ENCODE measurements at places on chromosomes 3 and 15.
A peak's percentile ranks its signal among the peaks of the same experiment; 100 is the strongest.

DNA sequence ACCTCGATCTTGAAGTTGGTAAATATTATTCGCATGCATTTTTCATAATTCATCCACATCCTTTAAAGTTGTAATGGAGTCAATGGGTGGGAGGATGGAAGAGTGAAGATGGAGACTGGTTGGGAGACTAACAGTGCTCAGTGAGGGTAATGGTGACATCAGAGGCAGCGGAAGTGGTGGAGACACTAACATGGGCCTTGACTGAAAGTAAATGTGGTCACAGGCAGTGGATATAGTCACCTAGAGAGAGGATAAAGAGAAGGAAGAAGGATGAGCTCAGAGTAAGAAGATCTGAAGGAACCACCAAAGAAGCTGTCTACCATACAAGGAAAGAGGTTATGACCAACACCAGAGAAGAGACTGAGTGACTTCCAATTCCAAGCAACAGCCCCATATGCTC, 281.6 kb upstream of the STT3B start:
- DNase-seq: no peak

- DNase-seq: no peak
These were observed 34.5 kb downstream of the MAGI1 start for GRCh38 chr3:66004244-66004643.

- peak; percentile 81 for DNase-seq
These were observed 14.8 kb downstream of the ARNT2 start for GRCh38 chr15:80418892-80419537.

GRCh38 chr15:31084176-31084575, 17.3 kb downstream of the TRPM1 start:
- no peak for DNase-seq

DNA sequence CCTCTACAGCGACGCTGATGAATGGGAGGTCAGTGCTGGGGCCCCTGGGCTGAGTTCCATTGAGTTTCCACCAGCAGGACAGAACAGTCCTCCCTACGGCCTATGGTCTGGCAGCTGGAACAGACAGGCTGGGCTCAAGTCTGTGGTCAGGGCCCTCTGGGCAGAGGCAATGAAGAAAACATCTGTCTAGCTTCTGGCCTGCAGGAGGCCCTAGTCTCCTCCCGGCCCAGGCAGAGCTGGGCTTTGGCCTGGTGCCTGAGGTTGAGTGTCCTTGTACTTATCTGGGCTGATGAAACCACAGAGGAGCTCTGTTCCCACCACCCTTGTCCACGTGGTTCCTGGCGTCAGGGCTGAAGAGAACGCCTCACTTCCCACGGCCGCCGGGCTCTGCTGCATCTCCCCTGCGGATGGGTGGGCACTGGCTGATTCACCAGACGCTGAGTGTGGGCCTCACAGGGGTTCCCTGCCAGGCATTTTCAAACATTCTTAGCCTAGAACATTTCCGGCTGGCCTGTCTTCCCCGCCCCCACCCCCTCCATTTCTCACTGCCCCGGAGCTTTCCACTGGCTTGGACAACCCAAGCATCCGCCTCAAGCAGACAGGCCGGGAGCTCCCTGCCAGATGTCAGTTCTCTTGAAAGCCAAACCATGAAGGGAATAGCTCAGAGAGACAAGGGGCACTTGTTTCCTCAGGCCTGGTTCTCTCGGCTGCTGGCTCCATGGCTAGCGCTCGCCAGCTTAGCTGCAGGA, 20.3 kb downstream of the PPCDC start:
- DNase-seq: peak; percentile 100

- DNase-seq: no peak
These were observed 90.2 kb downstream of the GABRB3 start for GRCh38 chr15:26682598-26683164.

DNA sequence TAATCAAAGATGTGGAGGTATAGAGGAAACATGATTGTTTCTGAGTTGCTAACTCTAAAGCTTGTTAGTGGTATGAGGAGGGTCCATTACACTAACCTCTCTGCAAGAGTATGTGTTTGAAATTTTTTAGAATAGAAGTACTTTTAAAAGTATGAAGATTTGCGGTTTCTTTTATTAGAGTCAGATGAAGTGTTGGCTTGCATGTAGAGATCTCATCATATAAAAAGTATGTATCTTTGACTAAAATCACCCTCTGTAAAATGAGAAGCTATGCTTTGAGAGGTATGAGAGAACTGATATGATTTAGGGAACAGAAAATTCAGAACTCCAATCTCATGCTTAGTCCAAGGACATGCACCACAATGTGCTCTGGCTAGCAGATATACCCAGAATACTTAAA, 140.4 kb upstream of the MBNL1 start:
- no peak for DNase-seq

GRCh38 chr3:156406393-156406792, 148.5 kb downstream of the SSR3 start:
- DNase-seq: no peak

GRCh38 chr3:25080461-25080860, 347.6 kb upstream of the RARB start:
- DNase-seq: peak; percentile 28

DNA sequence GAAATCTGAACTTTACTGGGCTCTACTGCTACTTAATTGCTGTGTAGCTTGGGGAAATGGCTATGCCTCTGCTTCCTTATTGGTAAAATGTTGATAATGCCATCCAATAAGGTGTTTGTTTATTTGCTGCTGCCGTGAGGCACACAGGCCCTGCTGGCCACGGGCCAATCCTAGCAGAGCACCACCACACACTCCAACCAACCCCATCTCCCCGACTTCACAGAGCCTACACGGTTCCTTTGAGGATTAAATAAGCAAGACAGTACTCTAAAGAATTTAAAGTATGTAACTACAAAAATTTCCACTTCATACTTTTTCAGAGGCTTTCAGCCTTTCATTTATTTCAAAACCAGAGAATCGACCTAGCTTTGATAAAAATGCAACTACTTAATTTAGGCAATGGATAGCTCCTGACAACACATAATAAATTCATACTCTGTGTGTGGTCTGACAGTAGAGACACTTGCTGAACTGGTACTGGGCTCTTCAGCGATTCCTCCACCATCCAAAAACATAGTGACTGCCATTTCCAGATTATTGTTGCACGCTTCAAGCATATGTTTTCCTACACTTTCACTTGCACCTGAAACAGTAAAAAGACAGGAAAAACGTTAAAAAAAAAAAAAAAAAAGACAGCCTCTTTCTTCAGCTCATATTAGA, 25.3 kb downstream of the UBXN7 start:
- peak; percentile 93 for DNase-seq

DNA sequence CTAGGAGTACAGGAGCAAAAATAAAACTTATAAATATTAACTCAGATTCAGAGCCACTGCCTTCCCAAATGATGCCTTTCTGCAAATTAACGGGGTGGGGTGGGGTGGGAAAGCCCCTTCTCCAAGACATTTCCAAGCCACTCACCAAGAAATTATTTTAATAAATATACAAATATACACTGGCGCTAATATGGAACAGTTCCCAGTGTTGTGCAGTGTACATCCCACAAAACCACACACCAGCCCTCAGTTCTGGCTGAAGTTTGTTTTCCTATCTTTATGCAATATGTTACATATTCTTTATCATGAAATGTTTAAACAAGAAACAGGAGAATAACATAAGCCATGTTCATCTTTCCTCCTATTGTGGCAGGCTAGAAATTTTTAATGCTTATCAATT, 53.0 kb upstream of the GYG1 start:
- DNase-seq: peak; percentile 51

GRCh38 chr3:114697401-114697800, 403.6 kb downstream of the TIGIT start:
- DNase-seq: peak; percentile 11

- DNase-seq: no peak
These were observed 46.3 kb upstream of the MFGE8 start for GRCh38 chr15:88959445-88959844.

DNA sequence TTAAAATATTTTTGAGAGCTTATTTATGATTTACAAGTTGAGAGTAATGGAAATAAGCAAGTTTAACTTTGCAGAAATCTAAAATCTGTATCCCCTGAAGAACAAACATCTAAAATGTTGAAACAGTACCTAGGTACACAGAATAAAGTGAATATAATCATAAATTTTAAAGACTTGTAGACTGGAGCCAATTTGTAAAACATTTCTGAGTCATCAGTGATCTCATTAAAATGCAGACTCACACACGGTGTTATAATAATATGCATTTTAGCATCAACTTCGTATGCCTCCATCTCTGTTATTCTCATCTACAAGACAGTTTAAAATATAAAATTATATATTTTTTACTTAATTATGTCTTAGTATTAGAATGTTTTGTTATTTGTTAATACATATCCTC, 399.5 kb upstream of the GOLIM4 start:
- no peak for DNase-seq

DNA sequence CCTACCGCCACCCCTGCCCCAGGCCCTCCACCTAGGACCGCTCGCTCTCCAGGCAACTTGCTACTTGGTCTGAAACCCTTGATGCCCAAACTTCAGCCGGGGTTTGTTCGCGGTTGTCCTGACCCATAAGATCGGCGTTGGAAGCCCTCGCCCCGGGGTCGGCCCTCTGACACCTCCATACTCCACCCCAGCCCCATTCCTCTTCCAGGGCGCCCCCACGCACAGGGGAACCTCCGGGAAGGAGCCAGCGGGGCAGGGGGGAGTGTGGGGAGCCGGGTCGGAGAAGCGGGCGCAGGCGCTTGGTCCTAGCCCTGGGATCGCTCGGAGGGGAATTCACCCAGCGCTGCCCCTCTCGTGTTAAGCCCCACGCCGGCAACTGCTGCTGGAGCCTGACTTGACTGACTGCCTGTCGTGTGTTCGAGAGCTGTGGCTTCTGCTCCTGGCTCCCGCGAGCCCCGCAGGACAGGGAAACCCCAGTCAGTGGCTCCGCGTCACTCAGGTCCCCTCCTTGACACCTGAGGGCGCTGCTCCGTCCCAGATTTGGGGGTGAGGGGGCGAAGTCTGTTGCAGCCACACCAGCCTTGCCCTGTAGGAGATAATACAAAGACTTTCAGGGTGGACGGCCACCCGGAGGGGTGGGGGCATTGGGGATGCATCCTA, 675 bp downstream of the RYR3 start:
- no peak for DNase-seq

DNA sequence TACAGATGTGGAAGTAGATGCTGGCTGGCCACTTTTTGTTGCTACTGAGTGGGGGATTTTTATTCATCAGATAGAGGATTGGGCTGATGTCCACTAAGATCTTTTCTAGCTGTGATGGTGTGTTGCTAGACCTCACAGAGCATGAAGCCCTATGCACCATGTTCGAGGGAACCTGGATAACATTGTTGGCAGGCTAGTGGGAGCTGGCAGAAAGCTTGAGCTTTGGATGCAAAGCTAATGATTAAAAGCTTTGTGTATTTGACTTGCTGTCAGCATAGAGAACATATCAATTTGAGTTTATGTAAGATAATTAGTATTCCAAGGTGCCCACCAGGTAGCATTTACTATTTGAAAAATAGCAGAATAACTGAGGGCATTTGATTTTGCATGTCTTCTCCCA, 59.1 kb downstream of the ST6GAL1 start:
- DNase-seq: no peak

DNA sequence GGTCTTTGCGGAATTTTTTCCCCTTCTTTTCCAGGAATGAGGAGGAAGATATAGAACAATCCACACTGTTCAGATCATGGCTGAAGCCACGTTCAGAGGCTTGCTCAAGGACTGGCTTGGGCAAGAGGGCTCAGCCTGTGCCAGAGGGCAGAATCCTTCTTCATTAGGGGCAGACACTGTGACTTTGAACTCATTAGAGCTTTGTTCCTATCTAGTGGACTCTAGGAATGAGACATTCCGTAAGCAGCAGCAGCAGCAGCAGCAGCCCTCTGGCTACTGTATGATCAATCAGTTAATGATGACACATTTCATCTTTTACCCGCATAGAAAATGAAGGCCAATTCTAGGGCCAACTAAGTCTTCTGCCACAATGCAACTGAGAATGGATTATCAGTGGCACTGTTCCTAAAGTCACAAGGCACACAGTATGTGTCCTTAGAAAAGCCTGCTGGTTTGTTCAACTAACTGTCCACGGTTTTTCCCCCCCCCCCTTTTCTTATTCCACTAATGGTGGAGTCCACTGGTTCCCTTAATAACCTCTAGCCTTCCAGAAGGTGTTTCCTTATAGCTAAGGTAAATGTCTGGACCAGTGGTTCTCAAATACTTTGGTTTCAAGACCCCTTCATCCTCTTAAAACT, 1.7 kb upstream of the RAB8B start:
- no peak for DNase-seq

DNA sequence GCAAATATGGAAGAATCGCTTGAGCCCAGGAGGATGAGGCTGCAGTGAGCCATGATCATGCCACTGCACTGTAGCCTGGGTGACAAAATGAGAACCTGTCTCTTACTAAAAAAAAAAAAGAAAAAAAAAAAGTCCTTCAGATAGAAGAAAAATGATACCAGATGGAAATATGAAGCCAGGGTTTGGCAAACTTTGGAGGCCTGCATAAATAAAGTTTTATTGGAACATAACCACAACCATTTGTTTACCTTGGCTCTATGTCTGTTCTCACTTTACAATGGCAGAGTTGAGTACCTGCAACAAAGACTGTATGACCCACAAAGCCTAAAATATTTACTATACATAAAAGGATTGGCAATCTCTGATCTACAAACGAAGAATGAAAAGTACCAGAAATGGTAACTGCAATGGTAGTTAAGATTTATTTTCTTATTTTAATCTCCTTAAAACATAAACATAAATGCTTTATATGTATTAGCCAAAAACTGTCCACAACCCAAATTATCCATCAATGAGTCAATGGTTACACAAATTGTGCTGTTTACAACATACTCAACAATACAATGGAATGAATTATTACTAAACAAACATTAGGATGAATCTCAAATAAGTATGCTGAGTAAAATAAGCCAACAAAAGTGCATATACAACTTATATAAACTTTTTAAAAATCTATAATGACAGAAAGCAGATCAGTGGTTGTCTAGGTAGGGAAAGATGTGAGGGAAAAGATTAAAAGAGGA, 41.8 kb downstream of the GOLGB1 start:
- DNase-seq: no peak

- peak; percentile 19 for DNase-seq
These were observed 1.7 kb downstream of the NR2C2 start for GRCh38 chr3:14949126-14949525.

- no peak for DNase-seq
These were observed 272.8 kb upstream of the ARRDC4 start for GRCh38 chr15:97687654-97688053.

- DNase-seq: peak; percentile 86
These were observed 27.2 kb downstream of the INTS14 start for GRCh38 chr15:65583701-65584100.

- no peak for DNase-seq
These were observed 250.7 kb downstream of the OPA1 start for GRCh38 chr3:193843474-193844301.

GRCh38 chr15:66658044-66658443, 44.0 kb upstream of the SMAD6 start:
- no peak for DNase-seq

- DNase-seq: peak; percentile 89
These were observed 39.7 kb upstream of the GADL1 start for GRCh38 chr3:30934208-30934550.

- DNase-seq: no peak
These were observed 14.0 kb downstream of the PLXNA1 start for GRCh38 chr3:126996905-126997304.

- peak; percentile 88 for DNase-seq
These were observed 29.5 kb downstream of the KLHL24 start for GRCh38 chr3:183664913-183665381.

- DNase-seq: no peak
These were observed 272.3 kb downstream of the ARRDC4 start for GRCh38 chr15:98232761-98233160.

Measured in choroid plexus epithelial cell (primary cell).